ENCODE measurements at places on chromosomes 6 and 20. TPM values are rescaled to one million over a fixed set of nuclear protein-coding genes. Genes with fewer than 3 reads are reported as not detected.

The HCK gene
- total RNA-seq, result not detected

DNA sequence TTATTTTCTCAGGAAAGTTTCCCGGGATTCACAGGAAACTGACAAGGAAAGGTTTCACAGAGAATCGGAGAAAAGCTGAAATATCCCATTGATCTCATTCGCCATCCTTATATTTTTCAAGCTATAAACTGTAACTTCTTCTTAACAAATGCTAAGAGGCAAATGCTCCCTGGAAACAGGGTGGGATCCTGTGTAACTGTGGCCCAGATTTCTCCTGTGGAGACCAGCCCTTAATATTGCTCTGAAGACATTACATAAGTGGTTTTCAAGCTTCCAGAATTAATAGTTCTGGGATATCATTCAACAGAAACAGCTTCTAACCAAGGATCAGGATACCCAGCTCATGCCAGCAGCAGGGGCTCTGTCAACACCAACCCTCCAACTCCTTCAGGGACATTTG is 69.2 kb downstream of the THBS2 start:
- DNase-seq, result no peak

GRCh38 chr6:136740050-136740974 is 52.0 kb downstream of the MAP3K5 start:
- no peak for DNase-seq

The TNXB gene
- 0.71 TPM for total RNA-seq

GRCh38 chr6:11428895-11429294 is 108.7 kb upstream of the TMEM170B start:
- DNase-seq, result peak; percentile 33

The CRISP1 gene
- not detected for total RNA-seq

DNA sequence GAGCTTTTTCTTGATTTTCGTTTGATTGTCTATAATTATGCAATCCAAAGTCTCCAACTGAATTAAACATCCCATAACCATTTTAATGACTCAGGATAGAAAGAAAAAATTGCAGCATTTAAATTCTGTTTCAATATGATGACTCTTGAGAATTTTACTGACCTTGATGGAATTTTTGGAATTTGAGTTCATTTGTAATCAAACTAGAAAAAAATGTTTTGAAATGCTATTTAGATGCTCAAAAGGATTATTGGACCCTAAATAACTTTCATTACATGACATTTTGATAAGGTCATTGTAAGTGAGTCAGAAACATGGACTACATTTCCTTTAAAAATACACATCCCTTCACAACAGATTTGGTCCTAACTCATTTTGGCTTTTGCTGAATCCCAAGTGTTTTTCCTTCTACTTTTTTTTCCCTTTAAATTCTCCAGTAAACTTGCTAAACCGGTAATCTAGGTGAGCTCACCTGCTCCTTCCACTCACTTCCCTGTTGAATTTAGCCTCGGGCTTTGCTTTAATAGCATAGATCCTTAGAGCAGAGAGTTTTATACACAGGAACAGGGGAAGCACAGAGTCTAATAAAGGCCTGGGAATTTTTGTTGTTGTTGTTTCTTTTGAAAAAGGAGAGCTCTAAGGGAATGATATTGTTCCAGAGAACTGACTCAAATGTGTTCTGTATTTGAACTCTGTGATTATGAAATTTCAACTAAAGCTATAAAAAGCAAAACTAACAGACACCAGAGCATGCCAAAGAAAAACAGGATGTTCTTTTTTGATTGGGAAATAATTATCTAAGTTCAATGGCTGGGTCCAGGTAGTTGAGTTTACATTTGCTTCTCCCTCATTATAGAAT is 1088.2 kb upstream of the CITED2 start:
- no peak for DNase-seq

The C6orf132 gene
- 1.8 TPM for total RNA-seq

- DNase-seq, result no peak
Observed at GRCh38 chr6:38153076-38153797, 333.7 kb downstream of the ZFAND3 start.

- peak; percentile 15 for DNase-seq
Observed at GRCh38 chr6:33418690-33419291, 884 bp upstream of the CUTA start.

The CYP24A1 gene
- total RNA-seq, result not detected

DNA sequence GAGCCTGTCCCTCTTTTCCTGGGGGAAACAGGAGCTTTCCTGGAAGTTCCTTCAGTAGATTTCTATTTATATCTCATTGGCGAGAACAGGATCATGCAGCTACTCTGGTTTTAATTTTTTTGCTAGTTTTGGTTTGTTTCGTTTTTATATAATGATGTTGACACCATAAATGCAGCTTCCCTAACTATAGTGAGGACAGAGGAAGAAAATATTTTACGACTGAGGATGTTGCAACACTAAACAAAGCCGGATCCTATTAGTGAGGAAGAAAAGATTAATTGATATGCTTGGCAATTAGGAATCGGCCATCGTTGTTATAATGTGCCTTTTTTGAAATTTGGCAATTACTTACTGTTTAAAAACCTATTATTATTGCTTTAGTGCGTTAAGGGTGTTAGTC is 16.6 kb downstream of the KDM1B start:
- DNase-seq, result no peak

The NKAIN4 gene
- total RNA-seq, result 9.7 TPM

The PM20D2 gene
- total RNA-seq, result 27.6 TPM

GRCh38 chr6:132364306-132365074 is 36.8 kb downstream of the MOXD1 start:
- DNase-seq, result no peak

The SPATS1 gene
- total RNA-seq, result 0.25 TPM

DNA sequence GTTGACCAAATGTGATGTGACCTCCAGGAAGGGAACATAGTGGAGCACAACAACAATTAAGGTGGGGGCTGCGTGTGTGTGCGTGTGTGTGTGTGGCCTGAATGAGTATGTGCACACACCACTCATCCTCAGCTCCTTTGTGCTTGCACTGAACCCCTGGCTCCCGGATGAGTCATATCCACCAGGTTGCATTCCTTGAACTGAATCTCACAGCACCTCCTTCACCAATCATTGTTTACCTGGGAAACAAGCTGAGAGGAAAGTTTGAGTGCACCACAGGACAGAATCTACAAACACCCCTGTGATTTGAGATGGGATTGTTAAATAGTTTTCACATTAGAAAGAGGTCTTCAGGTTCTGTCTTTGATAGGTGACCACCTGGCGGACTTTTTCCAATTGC is 33.7 kb upstream of the GPR6 start:
- no peak for DNase-seq

- DNase-seq, result no peak
Observed at GRCh38 chr20:10388597-10388996, 45.4 kb downstream of the MKKS start.

- peak; percentile 50 for DNase-seq
Observed at GRCh38 chr6:6728169-6728941, 139.8 kb downstream of the LY86 start.

The SIRPB2 gene
- total RNA-seq, result not detected

GRCh38 chr6:84136364-84137050 is 90.9 kb downstream of the CEP162 start:
- no peak for DNase-seq

DNA sequence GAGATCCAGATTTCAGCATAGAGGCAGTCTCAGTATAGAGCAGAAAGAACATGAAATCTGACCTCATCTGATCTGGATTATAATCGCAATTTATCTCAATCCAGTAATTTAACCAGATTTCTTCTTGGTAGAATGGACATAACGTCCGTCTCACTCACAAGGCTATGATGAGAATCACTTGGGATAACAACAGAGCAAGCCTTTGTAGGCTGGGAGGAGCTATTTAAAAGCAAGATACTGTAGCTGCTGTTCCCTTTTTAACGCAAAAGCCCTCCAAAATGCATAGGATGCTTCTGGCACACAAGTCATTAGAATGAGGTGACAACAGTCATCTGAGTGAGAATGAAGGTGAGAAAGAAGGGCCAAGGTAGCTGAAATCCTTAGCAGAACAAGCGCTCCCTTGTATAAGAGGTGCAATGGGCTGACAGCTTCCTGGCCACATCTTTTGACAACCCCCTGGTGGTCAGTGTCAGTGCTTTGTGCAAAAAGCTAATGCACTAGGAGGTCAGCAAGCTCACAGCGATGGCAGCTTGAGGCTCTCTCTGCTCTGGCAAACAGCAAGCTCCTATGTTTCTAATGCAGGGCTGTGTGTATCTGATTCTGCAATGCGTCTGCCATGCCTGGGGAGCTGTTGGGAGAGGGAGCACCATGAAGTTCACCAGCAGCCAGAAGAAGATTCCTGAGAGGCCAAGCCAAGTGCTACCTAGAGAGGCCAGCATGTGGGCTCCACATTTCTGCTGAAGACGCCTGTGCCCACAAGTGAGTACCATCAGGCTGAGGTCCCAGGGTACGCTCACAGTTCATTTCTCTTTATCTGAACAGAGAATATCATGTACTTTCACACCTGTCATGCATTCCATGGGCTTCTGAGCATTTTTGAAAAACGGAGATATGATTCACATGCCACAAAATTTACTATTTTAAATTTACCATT is 16.2 kb downstream of the METTL24 start:
- DNase-seq, result peak; percentile 76

The ASXL1 gene
- total RNA-seq, result 48.2 TPM

The GINM1 gene
- 35.7 TPM for total RNA-seq

- peak; percentile 40 for DNase-seq
Observed at GRCh38 chr6:163837691-163838431, 423.3 kb downstream of the QKI start.

GRCh38 chr6:22271081-22271480 is 25.8 kb downstream of the PRL start:
- DNase-seq, result no peak

DNA sequence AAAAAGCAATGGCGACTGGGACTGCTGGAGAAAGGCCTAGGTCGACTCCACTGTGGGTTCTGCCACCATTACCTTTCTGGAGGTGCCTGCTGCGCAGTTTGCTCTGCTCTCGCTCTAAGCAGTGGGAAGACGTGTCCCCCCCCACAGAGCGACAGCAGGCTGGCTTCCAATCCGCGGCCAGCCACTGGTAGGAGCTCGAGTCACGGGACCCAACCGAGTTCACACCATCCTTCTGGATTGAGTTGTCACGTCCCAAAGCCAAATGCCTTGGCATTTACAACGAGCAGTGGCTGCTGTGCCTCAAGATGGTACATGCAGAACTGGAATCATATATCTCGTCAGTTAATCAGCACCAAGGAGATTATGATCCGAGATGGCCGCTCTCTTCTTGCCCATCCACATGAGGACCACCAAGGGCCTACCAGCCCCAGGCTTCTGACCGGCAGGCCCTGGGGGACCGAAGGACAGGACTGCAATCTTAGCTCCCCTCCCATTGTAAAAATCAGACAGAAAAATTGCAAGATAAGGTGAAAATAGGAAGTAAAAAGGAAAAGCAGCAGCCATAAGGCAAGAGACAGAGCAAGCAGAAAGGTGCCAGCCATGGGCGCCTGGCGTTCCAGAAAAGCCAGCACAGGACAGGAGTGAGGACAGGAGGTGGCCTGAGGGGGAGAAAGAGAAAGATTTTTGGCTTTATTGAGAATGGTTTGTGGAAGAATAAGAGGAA is 74.4 kb downstream of the TRAM2 start:
- no peak for DNase-seq

DNA sequence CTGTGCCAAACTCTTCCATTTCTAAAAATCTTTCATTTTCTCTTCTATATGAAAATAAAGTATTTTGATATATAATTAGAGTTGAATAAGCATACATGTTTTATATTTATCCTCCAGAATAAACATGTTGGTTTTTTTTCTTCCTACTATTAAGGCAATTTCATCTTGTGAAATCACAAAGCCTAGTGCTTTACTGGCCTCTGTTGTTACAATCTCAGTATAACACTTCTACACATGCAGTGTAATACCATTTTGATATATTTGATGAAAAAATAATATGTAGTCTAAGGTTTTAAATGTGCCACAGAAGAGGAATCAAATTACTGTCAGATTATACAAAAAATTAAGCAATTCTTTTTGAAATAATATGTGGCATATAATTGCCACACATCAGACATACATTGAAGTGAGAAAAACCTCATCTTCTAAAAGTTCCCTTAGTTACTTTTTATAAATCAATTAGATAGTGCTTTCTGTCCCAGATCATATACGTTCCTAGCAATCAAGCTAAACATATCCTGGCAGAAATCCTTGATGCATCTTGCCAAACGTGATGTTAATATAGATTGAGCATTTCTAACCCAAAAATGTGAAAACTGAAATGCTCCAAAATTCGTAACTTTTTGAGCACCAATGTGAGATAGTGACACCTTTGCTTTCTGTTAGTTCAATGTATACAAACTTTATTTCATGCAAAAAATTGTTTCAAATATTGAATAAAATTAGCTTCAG is 225.1 kb upstream of the MANEA start:
- DNase-seq, result no peak

The C6orf52 gene
- total RNA-seq, result 2.9 TPM

The ZSCAN9 gene
- total RNA-seq, result 34.6 TPM

DNA sequence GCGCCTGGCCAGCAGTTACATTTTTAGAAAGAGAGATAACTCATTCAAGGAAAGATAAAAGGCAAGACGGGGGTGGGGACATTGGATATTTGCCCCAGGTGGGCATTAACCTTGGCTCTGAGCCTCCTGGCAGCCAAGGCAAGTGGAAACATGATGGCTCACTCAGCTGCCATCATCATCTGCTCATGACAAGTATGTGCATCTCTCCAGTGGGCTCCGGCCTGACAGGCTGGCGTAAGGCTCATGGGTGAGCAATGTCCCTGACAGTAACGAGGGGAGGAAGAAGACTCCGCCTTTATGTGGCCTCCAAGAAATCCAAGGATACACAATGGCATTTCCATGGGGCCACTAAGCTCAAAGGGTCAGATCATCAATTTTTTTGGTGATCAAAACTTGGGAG is 13.3 kb downstream of the ANKRD60 start:
- no peak for DNase-seq

- no peak for DNase-seq
Observed at GRCh38 chr20:53599378-53599777, 5.7 kb upstream of the ZNF217 start.

All from neural progenitor cell (in vitro differentiated cells).